Islet precursor cell (in vitro differentiated cells): ENCODE measurements at places on chromosomes 3 and 15.

DNA sequence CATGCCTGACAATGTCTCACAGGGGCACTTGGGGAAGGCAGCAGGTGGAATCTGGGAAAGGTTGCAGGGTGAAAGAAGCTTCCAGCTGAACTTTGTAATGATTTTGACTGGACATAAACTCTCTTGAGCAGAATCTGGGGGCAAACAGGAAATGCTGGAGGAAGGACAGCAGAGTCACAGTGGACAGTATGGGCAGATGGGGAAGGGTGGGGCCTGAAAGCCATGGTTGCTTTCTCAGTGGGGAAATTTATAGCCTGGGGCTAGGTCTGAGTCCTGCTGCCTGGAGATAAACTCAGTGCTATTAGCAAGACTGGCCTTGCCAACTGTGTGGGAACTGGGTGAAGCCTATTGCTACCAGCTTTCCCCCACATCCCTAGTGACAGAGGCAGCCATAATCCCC lies 203.2 kb downstream of the OSBPL10 start:
- no peak for DNase-seq

- no peak for DNase-seq
These were observed 654.6 kb downstream of the MECOM start for GRCh38 chr3:169008776-169009358.

DNA sequence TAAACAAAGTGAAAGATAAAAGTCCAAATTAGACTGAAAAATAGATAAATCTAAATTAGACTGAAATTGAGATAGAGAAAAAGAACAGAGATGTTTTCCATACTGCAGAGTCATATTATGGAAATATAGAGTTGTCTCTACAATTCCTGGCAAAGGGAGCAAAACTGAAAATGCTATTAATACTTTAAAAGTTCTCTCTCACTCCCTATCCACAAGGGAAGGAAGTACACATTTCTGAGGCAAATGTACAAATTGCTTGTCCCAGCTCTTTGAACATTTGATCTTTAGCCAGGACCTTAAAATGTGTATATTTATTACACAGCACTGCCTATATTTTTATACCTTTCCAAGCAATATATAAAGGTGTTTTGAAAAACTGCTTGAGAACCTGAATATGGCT lies 225.1 kb upstream of the SEMA6D start:
- no peak for DNase-seq

- DNase-seq: no peak
These were observed 4.8 kb downstream of the CHD2 start for GRCh38 chr15:92904722-92905571.

GRCh38 chr3:186821429-186822387 lies 15.4 kb upstream of the RFC4 start:
- no peak for DNase-seq

GRCh38 chr3:70010346-70010745 lies 10.8 kb downstream of the SAMMSON start:
- no peak for DNase-seq

GRCh38 chr3:14740983-14741382 lies 66.0 kb downstream of the C3orf20 start:
- DNase-seq: no peak

- no peak for DNase-seq
These were observed 80.3 kb downstream of the TMEM266 start for GRCh38 chr15:76140074-76140464.

GRCh38 chr15:66908744-66909095 lies 156.7 kb upstream of the SMAD3 start:
- peak; percentile 36 for DNase-seq

GRCh38 chr3:178271740-178272387 lies 264.4 kb upstream of the KCNMB2 start:
- no peak for DNase-seq

DNA sequence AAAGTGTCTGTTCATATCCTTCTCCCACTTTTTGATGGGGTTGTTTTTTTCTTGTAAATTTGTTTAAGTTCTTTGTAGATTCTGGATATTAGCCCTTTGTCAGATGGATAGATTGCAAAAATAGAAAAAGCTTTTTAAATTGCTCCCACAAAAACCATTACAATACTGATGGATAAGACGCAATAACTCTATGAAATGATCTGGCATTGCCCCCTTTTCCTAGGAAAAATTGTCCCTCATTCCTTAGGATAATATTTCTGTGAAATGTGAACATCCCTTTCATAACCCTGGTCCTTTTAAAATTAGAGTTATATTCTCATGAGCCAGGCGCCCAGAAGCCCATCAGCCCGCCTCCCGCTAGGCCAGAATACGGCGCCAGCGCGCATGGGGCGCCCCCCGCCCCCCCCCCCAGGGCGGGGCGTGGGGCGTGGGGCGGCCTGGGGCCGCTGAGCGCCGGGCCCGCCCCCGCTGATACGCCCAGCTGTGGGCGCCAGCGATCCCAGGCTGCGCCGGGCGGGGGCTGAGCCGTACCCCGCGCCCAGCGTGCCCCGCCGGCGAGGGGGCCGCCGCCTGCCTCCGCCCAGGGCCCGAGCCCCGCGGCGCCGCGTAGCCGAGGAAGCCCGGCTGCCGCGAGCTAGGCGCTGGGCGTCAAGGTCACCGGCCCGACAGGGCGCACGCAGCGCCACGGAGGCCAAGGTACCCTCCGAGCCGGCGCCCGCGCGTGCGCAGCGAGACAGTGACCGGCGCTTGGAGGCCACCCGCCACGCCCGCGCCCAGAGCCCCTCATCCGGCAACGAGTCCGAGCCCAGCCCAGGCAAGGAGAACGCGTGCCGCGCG lies 11.1 kb upstream of the ROPN1B start:
- no peak for DNase-seq

DNA sequence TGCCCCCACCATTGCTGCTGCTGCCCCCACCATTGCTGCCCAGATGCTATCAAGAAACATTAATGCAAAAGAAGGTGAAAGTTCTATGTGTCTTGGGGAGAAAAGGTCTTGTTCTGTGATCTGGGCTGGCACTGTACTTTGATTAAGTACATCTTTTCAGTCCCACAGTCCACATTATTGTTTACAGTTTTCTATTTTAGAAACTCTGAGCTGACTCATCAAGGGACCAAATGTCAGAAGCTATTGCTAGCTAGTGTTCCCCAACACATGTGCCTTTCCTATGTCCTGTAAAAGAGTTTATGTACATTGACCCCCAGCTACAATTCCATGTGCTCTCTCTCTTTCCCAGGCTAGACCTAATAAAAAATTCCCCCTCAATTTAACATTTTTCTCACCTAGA lies 264.7 kb upstream of the NECTIN3 start:
- no peak for DNase-seq

DNA sequence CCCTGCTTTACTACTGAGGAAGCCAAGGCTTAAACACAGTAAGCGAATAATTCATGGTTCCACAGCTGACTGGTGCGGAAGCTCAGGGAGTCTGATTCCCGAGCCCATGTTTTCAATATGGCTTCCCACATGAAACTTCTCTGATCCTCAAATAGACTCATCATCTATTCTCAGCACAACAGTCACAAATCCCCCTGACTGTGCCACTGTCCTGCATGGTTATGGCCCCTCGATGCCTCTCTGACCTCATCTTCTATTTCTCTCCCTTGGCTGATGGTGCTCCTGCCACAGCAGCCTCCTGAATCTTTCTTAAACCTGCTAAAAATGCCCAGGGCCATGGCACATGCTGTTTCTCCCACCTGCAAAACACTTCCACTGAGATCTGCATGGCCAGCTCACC lies 43.2 kb downstream of the SRGAP3 start:
- DNase-seq: no peak

- DNase-seq: no peak
These were observed 11.4 kb upstream of the STAB1 start for GRCh38 chr3:52483577-52484381.

- peak; percentile 40 for DNase-seq
These were observed 69.7 kb downstream of the SCN5A start for GRCh38 chr3:38579551-38580449.

- no peak for DNase-seq
These were observed 100.8 kb downstream of the SLCO3A1 start for GRCh38 chr15:91954292-91954691.

- no peak for DNase-seq
These were observed 190.9 kb upstream of the CHRNA7 start for GRCh38 chr15:31839388-31839787.

DNA sequence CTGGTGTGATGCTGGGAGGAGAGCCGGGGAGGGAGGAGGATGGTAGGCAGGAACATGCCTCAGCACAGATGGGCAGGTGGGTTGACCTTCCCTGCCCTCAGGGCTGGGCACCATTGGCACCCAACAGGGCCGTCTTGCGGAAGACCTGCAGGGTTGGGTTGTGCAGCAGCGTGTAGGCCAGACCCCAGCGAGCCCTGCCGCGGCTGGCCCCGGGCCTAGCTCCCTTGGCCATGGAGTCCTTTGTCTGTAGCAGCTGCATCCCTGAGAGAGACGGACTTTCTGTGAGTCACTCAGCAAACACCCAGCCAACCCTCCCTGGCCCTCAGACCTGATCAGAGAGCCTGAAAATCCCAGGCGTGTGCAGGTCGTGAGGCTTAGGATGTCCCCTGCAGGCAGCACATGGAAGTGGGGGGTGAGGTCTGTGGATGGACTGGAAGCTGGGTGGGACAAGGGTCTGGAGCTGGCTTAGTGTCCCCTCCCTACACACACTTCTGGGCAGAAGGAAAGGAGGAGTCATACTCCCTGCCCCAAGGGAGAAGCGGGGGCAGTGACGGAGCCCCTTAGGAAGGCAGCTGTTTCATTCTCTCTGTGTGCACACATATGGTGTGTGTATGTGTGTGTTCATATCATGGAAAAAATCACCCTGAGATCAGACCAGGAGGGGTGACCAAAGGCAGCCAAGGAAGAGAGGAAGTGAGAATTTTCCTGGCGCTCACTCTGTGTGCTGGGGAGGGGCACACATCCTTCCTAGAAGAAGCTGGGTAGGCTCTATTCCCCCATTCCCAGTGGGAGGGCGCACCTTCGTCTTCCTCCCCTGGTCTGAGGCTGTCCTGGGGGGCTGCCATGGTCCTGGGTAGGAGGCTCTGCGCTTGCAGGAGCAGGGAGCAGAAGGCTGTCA lies 6.7 kb downstream of the ISLR start:
- DNase-seq: no peak

- no peak for DNase-seq
These were observed 14.7 kb upstream of the SST start for GRCh38 chr3:187684880-187685279.

GRCh38 chr3:139263798-139264197 lies 80.0 kb upstream of the MRPS22 start:
- DNase-seq: peak; percentile 18

DNA sequence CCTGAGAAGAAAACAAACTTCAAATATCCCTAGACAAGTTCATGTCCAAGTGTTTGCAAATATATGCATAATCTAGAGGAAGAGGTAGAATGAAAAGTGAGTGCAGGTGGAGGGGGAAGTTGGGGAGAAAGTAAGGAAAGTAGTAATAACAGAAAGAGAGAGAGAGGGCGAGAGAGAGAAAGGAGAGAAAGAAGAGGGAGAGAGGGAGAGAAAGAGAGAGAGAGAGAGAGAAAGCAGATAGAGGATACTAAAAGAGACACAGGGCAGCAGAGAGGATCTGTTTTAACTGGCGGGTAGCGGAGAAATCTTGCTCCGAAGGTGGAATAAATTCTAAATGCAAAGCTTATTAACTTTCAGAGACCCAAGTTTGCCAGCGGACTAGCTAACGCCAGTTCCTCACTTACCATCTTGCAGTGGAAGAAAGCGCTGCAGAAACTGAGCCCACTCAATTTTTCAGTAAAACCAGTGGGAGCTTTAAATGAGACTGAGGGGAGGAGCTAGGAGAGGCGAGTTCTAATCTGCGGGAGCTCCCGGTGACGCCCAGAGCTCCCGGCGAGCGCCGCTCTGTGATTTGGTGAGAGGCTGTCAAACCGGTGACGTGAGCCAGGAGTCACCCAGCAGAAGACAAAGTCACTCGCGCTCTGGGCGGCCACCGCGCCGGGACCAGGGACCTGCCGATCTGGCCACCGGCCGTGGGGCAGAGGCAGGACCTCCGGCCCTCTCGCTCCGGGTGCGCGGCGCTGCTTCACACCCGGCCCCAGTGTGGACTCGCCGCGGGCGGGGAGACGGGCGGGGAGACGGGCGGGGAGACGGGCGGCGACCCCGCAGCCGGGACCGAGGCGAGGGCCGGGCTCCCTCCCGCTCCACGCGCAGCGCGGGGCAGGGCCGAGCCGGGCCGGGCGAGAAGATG lies at the start of gene GMNC:
GMNC (minus strand) TSS at position 486 of the 910 bp plus-strand sequence; CDS start at position 407, 79 bp downstream.
- peak; percentile 96 for DNase-seq
